ENCODE measurements at places on chromosomes 5 and 9. TPM values are rescaled to one million over a fixed set of nuclear protein-coding genes. Genes with fewer than 3 reads are reported as not detected.

SH3TC2 gene
- 2.5 TPM for total RNA-seq

DNA sequence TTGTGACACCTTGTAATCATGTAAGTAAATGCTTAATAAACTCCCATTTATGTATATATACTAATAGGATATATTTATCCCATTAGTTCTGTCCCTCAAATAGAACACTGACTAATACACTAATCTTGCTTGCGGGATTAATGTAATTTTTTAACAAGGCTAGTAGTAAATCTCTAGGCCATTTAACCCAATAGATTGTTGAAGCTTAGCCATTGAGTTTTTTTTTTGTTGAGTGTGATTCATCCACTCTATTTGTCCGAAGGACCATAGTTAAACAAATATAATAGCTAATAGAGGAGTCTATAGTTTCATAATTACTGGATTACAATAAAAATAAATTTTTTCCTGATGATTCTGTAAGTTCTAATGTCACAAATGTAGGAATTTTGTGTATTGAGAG, 474.4 kb downstream of the CDH9 start:
- no peak for DNase-seq

GRCh38 chr5:133015466-133015865, 10.9 kb downstream of the ZCCHC10 start:
- no peak for DNase-seq

DNA sequence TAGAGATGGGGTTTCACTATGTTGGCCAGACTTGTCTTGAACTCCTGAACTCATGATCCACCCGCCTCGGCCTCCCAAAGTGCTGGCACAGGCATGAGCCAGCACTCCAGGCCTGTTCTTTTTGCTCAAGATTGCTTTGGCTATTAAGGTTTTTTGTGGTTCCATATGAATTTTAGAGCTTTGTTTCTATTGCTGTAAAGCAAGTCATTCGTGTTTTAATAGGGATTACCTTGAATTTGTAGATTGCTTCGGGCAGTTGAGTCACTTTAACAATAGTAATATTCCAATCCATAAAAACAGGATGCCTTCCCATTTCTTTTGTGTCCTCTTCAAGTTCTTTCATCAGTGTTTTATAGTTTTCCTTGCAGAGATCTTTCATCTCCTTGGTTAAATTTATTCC, 22.1 kb downstream of the C6 start:
- no peak for DNase-seq

- no peak for DNase-seq
These were observed 593 bp downstream of the BRD3OS start for GRCh38 chr9:134025606-134026541.

ADAM19 gene
- 97.1 TPM for total RNA-seq

FBXW5 gene
- total RNA-seq, result 162 TPM

EIF4E1B gene
- not detected for total RNA-seq

LIX1 gene
- total RNA-seq, result not detected

- DNase-seq, result no peak
These were observed 8.9 kb upstream of the TLE4 start for GRCh38 chr9:79562749-79563386.

DNA sequence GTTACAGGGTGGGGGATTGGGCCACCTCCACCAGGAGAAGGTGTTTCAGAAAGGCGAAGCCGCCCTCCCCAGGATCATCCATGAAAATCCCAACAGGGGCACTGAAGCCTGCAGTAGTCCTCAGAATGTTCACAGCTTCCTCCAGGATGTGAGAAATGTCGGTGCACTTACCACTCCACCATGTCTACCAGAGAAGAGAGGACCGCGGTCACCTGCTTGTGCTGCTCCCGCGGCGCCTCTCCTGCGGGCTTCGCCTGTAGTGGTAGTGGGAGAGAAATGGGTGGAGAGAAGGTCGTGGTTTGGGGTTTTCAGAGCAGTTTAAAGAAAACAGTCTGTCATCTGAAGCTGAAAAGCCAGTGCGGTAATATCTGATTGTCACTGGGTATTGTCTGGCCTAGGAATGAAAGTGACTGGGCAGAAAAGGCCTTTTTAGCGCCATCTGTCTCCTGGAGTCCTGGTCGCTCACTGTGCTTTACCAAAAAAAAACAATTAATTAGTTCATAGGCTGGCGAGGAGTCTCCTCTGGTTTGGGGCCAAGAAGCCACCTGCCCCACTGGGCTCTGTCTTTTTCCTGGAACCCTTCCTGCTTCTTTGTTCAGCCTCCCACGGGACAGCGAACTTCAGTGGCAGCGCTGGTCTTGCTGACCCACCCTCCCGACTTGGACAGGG, 23.0 kb upstream of the PPP1R26 start:
- DNase-seq, result no peak

DNA sequence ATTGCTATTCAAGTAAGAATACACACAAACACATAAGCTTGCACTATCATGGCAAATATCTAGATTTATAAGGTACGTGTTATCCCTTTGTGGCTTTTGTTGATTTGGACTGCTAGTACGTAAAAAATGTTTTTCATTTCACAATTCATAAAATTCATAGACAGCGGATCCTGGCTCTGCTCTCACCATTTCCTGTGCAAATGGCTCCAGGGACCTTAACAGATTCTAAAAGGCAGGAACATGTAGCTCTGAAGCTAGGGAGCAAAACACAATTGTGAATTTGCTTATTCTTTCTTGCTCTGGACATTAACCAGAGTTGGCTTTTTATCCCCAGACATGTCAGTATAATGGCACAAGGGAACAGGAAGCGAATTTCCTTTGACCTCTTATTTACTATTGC, 1019.9 kb upstream of the WWC1 start:
- no peak for DNase-seq
